RPMI7951 (cell line): ENCODE measurements at places on chromosomes 2 and 18. TPM values are rescaled to one million over a fixed set of nuclear protein-coding genes. Genes with fewer than 3 reads are reported as not detected.

ADGRF3 gene
- under 0.01 TPM in 2 replicates for total RNA-seq

GRCh38 chr2:237568121-237568660 is 1.8 kb downstream of the PRLH start:
- no peak for DNase-seq

GRCh38 chr2:88100489-88100858 is 27.4 kb downstream of the FABP1 start:
- no peak for DNase-seq

CKAP2L gene
- total RNA-seq: 47.1 and 61.9 TPM in 2 replicates

GRCh38 chr2:15293262-15293937 is 267.7 kb downstream of the NBAS start:
- DNase-seq: no peak

- DNase-seq: no peak
These were observed 92.2 kb upstream of the PID1 start for GRCh38 chr2:229363185-229363814.
